ENCODE measurements at places on chromosomes 11 and 22.

GRCh38 chr22:37281195-37281594 lies 1.1 kb upstream of the CYTH4 start:
- no peak for DNase-seq

DNA sequence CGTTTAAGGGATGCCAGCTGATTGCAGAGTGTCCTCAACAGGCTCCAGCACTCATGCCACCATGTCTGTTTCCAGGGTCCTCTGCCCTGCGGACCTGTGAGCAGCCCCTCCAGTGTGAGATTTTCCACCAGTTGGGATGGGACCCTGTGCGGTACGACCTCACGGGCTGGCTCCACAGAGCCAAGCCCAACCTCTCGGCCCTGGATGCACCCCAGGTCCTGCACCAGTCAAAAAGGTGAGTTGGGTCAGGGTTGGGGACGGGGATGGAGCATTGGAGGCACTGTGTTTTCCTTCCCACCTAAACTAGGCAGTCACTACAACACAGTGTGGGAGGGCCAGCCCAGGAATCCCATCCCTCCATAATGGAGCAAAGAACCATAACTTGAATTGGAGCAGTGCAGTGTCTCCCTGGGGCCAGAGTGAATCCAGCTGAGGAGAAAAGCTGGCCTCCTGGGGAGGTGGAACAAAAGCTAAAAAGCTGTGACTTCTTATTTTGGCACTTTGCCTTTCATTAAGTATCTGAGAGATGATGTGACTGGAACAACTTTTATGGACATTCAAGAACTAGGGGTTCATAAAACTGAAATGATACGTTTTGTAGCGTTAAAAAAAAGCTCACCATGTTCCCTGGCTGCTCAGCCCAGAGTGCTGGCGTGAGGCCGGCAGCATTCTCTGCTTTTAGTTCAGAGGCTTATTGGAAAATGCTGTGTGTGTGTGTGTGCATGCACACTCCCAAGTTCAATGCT lies 101.8 kb downstream of the MYO18B start:
- DNase-seq = no peak

DNA sequence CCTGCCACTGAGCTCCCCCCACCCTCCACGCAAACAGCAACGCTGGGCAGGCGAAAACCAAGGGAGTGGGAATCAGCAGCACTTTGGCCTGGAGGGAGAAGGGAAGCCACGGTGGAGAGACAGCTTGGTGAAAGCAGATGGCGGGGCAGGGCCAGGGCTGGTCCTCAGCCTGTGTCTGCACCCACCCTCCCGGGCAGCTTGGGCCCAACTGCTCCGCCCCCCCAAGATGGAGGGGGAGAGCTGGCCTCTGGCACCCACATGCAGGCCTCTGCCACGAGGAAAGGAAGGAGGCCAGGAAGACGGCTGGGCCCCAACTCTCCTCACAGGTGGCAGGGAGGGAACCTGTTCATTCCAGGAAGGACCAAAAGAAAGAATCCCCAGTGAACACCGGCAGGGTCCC lies 17.8 kb downstream of the MAFF start:
- DNase-seq = no peak

GRCh38 chr11:30938810-30939209 lies 352.7 kb upstream of the MPPED2 start:
- no peak for DNase-seq

- no peak for DNase-seq
These were observed 3.2 kb downstream of the TAF1D start for GRCh38 chr11:93737904-93738612.

GRCh38 chr11:22792497-22792896 lies 37.1 kb downstream of the SVIP start:
- no peak for DNase-seq

DNA sequence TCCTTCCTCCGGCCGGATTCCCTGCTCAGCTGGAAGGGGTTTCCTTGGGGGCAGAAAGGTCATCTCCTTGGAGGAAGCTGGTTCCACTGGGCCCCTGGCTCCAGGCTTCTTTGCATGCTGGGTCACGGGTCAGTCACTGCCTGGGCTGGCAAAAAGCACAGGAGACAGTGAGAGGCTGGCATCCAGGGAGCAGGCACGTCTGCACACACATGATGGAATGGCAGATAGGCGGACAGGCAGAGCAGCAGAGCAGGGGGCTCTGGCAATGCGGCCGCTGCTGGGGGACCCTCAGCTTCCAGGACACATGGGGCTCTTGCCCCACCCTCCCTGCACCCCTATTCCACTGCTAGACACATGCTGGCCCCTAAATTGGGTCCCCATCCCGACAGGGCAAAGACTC lies 40.4 kb downstream of the C11orf58 start:
- no peak for DNase-seq

- no peak for DNase-seq
These were observed 5.8 kb upstream of the HBD start for GRCh38 chr11:5240056-5240455.

- no peak for DNase-seq
These were observed 400.0 kb downstream of the ETS1 start for GRCh38 chr11:128187377-128187776.
